ENCODE measurements at places on chromosomes 6 and 20.
A peak's percentile ranks its signal among the peaks of the same experiment; 100 is the strongest.

GRCh38 chr6:88445188-88445965 is 279.2 kb upstream of the CNR1 start:
- no peak for DNase-seq

- no peak for DNase-seq
Measured at GRCh38 chr6:166830185-166830890, 126.0 kb downstream of the RNASET2 start.

GRCh38 chr20:26135325-26136110 is 438.9 kb upstream of the ZNF337 start:
- no peak for DNase-seq

DNA sequence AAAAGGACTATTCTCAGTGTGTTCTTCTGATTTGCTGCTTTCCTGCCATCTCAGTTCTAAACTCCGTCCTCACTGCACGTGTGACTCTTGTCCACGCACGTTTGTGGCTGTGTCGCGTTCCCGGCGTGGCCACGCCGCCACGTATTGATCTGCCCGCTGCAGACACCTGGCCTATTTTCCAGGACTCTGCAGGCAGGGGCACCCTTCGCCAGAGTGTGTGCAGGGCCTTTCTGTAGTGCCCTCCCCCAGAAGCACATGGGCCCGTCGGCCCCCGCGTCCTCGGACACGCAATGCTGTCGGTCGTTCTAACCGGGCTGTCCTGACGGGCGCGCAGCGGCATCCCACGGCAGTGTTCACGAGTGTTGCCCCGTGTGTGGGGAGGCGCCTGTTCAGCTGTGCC is 87.6 kb downstream of the YTHDF1 start:
- DNase-seq = no peak

GRCh38 chr6:30678964-30679726 is 6.3 kb upstream of the DHX16 start:
- DNase-seq = peak; percentile 88

- DNase-seq = no peak
Measured at GRCh38 chr6:85065831-85066230, 301.4 kb upstream of the TBX18 start.

DNA sequence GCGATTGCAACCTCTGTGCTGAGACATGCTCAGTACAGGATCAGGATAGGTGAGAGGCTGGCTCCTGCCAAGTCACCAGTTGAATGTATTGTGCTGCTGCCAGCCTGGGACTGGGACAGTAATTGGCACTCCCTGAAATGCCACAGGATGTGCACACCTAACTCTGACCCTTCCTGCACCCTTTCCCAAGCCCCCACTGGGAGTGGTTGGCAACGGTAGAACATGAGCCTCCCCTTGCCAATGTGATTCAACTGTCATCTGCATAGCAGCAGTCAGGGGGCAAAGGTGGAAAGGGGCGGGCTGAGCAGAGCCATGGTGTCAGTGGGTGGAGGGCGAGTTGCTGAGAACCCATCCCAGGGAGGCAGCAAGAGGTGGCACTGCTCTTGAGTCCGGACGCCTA is 15.4 kb downstream of the SPINT3 start:
- no peak for DNase-seq

GRCh38 chr20:63349516-63349895 is 11.6 kb downstream of the CHRNA4 start:
- no peak for DNase-seq

Data from activated T-helper 1 cell treated with Interleukin-2 at 50 U/mL for 16 hours (primary cell).